ENCODE measurements at places on chromosomes 7 and 10.

GRCh38 chr10:71837098-71837827 is 13.8 kb downstream of the PSAP start:
- DNase-seq = peak; percentile 39

DNA sequence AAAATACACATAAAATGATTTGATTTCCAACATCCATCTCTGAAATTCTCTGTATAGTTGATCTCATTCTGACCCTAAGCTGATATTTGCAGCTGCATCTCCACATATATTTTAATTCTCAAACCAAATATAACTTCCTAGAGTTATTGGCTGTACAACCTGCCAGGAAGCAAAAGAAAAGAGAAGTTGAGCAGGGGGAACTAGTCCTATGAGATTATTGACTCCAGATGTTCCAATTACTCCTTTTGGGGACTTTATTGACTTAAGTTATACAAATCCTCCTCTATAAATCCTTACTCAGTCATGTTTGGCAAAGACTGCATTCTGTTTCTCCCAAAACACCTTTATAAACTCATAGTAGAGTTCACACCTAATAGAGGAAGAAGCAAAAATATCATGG is 599.4 kb upstream of the ANKRD30A start:
- no peak for DNase-seq

DNA sequence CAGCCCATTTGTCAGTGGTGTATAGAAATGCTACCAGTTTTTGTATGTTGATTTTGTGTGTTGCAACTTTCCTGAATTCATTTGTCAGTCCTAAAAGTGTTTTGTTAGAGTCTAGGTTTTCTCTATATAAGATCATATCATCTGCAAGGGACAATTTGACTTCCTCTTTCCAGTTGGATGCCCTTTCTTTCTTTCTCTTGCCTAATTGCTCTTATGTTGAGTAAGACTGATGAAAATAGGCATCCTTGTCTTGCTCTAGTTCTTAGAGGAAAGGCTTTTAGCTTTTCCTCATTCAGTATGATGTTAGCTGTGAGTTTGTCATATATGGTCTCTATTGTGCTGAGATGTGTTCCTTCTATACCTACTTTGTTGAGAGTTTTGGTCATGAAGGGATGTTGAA is 161.7 kb upstream of the TPK1 start:
- no peak for DNase-seq

- no peak for DNase-seq
Observed at GRCh38 chr10:49278497-49278981, 20.4 kb upstream of the C10orf71 start.

GRCh38 chr10:521261-522250 is 167.9 kb downstream of the DIP2C start:
- DNase-seq = peak; percentile 16

- no peak for DNase-seq
Observed at GRCh38 chr7:3397324-3397723, 96.3 kb downstream of the SDK1 start.

- no peak for DNase-seq
Observed at GRCh38 chr10:6743291-6743849, 163.3 kb upstream of the PRKCQ start.

DNA sequence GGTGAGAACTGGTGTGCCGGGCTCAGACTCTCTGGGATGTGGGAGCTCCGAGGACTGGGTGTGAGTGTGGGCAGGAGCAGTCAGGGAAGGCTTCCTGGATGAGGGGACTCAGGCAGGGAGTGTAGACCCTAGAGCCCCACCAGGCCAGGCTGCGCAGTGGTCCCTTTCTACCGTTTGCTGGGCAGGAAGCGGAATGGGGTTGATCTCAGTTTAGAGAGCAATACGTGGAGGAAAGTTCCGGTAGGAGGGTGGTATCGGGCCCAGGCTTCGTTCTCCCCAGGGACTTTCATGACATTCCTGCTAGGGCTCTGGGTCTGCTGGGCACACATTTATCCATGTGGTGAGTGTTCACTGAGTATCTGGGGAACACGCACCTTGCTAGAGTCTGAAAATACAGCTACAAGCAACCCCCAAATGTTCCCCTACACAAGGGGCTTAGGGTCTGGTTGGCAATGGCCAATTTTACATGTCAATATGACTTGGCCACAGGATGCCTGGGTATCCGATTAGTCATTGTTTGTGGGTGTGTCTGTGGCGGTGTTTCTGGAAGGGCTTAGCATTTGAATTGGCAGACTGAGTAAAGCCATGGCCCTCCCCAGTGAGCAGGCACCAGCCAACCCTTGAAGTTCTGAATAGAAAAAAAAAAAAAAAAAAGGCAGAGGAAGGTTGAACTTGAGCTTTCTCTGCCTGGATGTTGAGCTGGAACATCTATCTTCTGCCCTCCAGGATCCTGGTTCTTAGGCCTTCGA is 20.8 kb downstream of the GHRHR start:
- no peak for DNase-seq

DNA sequence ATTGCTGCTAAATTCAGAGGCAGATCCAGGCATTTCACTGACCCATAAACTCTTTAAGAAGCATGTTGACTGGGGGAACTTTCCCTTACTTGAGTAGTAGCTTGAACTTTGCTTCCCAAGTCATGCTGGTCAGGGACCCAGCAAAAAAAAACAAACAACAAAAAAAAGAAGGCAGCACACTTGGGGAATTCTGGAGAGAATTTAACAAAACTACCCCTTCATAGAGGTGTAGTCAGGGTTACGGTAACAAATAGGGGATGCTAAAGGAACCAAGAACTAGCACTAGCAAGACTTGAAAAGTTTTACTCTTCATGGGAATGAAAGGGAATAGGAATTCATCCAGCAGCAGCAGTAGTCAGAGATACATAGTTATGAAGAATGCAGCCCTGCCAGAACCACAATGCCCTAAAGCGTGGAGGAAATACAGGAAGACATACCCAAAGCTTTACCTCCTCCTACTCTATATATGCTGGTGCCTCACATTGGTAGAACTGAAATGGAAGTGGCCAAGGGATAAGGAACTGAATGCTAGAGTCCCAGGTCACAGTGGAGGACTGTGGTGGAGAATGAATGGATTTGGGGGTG is 67.3 kb downstream of the PHYHIPL start:
- no peak for DNase-seq
